ENCODE measurements at places on chromosomes 4 and X. TPM values are rescaled to one million over a fixed set of nuclear protein-coding genes. Genes with fewer than 3 reads are reported as not detected.

PUDP gene
- 32.4 TPM for total RNA-seq

DNA sequence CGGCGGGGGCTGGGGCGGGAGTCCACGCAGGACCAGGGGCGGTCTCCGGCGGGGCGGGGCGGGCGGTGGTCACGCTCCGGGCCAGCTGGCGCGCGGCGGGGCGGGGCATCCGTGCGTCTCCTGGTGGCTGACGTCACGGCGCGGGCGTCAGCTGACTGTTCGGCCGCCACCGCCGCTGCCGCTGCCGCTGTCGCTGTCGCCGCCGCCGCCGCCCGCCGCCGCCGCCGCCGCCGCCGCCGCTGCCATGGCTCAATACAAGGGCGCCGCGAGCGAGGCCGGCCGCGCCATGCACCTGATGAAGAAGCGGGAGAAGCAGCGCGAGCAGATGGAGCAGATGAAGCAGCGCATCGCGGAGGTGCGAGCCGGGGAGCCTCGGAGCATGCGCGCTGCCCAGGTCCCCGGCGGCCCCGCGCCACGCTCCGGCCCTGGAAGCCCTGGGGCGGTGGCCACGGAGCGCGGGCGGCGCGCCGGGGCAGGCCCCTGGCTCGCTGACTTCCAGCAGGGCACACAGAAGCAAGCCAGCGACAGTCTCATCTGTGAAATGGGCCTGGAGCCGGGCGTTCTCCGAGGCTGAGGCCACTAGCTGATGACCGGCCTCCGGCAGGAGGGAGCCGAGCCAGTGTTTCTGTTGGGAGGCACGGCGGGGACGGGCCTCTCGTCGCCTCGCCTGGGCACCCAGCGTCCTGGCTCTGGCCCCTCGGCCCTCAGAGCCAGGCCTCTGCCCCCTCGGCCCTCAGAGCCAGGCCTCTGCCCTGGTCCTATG lies at the start of gene FAM50A:
FAM50A (plus strand) TSS at position 150 of the 763 bp plus-strand sequence; CDS start at position 245, 95 bp downstream.
- DNase-seq = peak; percentile 94

TRIML2 gene
- total RNA-seq = 49.9 TPM

THOC2 gene
- total RNA-seq = 43.3 TPM

- no peak for DNase-seq
Observed at GRCh38 chr4:13694256-13694655, 66.7 kb upstream of the BOD1L1 start.

Data from H7 (cell line).